ENCODE measurements at places on chromosomes 6 and 20.

- DNase-seq, result no peak
Observed at GRCh38 chr6:163974322-163974721, 559.8 kb downstream of the QKI start.

DNA sequence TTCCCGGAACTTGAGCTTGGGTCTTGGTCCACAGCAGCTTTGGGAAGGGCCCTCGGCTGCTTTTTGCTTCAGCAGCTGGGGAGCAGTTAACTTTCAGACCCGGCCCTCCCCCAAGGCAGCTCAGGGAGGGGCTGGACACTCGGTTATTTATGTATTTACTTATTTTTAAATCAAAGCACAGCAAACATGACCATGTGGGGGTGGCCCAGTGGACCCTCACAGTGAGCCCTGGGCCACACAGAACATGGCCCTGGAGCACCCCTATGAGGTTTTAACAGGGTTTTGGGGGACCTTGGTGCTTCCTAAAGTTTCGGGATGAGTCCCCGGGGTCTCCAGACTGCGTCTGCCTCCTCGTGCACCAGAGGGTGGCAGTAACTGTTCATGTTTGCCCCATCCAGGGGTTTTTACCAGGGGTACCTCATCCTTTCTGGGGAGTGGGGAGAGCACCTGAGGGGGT is 26.6 kb upstream of the NPBWR2 start:
- DNase-seq, result no peak

GRCh38 chr20:2001119-2001518 is 7.3 kb upstream of the PDYN start:
- DNase-seq, result no peak

GRCh38 chr6:5751525-5752390 is 255.0 kb downstream of the NRN1 start:
- no peak for DNase-seq

- DNase-seq, result no peak
Observed at GRCh38 chr20:57167971-57168701, 98.3 kb downstream of the BMP7 start.

GRCh38 chr6:115882771-115883170 is 177.9 kb downstream of the FRK start:
- no peak for DNase-seq

GRCh38 chr6:14476793-14477531 is 359.4 kb downstream of the CD83 start:
- DNase-seq, result no peak

GRCh38 chr20:50969912-50970311 is 11.3 kb downstream of the MOCS3 start:
- no peak for DNase-seq

DNA sequence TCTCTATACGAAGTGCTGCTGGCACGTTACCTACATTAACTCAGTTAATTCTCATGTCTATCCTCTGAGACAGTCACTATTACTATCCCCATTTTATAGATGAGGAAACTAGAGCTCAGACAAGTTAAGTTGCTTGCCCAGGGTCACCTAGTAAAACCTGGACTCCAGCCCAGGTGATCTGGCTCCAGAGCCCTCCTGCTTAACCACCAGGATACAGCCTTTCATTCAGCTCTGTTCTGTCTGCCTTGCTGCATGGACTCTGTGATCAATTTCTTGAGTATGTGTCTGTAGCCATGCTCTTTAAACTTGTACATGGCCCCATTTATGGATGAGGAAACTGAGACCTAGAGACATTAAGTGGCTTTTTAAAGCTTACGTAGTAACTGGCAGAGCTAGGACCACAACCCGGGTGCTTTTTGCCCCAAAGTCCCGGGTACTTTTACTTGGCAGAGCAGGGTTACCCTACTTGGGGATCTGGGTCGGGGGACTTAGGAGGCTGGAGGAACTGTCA is 4.7 kb downstream of the CDKN1A start:
- no peak for DNase-seq

DNA sequence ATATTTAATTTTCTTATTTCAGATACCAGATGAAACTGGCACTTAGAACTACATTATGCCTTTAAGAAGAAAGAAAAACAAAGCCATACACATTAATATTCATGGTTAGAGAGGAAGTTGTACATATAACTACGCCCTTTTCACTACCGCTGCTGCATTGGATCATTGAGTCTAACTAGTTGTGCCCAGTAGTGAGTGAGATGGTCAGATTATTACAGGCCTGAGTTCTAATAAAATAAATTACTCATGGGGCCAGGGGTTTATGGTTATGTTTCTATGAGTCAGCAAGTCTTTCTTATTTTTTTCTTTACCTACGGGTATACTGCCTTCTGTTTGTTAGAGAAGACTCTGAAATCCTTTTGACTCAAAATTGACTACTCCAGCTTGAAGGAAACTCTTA is 11.5 kb downstream of the RIOK1 start:
- no peak for DNase-seq

- no peak for DNase-seq
Observed at GRCh38 chr6:29989211-29989610, 46.9 kb downstream of the HLA-A start.

GRCh38 chr6:155026706-155027045 is 31.6 kb downstream of the TIAM2 start:
- no peak for DNase-seq

GRCh38 chr6:139243536-139243935 is 48.3 kb downstream of the TXLNB start:
- DNase-seq, result no peak

- no peak for DNase-seq
Observed at GRCh38 chr20:36336204-36336603, 30.1 kb downstream of the DLGAP4 start.

DNA sequence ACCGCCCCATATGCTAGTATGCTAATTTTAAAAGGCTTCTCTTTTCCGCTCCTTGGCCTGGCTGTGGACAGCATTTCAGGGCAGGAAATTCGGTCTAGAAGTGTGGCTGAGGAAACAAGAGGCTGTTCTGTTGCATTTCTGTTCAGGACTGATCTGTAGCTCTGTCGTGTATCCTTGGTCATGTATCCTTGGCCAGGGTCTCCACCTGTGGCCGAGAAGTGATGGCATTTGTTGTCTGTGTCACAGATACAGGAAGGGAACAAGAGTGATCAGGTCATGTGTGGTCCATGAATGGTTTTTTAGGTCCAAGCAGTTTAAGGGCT is 300.5 kb upstream of the SUPT3H start:
- no peak for DNase-seq

GRCh38 chr6:26045928-26046368 is 41.3 kb upstream of the HFE start:
- DNase-seq, result no peak

DNA sequence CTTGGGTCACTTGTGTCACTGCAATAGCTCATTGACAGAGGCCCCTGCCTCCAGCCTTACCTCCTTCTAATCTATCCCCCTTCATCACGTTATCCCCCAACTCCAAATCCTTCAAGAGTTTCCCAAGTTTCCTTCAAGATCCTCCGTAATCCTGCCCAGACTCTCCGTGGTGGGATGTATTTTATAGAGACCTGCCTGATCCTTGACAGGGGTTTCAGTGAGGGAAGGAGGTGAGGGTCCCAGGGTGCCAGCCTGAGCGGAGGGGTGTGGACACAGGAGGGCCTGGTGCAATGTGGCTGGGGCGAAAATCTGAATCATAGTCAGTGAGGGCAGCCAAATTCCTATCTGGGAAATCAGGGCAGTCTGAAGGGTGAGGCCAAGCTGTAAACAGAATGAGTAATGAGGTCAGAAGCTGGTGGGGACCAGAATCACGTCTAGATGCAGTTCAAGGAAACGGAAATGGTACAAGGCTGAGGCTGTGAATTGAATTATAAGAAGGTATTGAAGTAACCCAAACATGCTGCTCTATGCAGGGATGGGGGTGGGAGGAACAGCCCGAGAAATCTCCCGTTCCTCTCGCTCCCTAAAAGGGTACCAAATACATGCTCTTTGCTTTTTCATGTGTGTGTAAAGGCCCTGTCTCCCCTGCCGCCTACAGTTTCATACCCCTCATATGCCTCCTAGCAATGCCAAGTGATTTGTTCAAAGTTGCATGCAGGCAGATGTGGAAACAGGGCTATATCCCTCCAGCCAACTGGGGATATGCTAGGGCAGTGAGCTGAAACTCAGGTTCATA is 35.4 kb upstream of the PIM1 start:
- no peak for DNase-seq
